Gastrocnemius medialis (tissue), 4 donors: ENCODE measurements at places on chromosomes 11 and 22.

GRCh38 chr22:24009227-24010017 is 1.7 kb upstream of the CABIN1 start:
- no peak for DNase-seq

- no peak for DNase-seq
Measured at GRCh38 chr11:6563667-6564066, 39.7 kb downstream of the RRP8 start.

GRCh38 chr11:134243913-134244312 is 9.2 kb downstream of the THYN1 start:
- no peak for DNase-seq

DNA sequence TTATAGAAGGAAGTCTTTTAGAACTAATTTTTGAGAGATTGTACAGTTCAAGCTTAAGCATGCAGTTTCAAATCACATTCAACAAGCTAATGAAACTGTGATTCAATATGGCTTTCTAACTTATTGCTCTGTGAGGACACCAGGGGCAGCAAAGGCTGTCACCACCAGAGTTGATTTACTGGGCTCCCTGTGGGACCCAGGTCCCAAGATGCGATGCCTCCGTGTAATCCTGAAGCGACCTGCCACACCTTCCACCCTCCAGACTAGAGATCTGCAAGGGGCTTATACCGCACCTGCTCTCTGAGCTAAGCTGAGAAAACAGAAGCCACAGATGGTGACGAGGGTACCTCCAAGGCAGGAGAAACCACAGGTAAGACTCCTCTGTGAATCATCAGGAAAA is 918 bp upstream of the OR51Q1 start:
- DNase-seq: no peak

DNA sequence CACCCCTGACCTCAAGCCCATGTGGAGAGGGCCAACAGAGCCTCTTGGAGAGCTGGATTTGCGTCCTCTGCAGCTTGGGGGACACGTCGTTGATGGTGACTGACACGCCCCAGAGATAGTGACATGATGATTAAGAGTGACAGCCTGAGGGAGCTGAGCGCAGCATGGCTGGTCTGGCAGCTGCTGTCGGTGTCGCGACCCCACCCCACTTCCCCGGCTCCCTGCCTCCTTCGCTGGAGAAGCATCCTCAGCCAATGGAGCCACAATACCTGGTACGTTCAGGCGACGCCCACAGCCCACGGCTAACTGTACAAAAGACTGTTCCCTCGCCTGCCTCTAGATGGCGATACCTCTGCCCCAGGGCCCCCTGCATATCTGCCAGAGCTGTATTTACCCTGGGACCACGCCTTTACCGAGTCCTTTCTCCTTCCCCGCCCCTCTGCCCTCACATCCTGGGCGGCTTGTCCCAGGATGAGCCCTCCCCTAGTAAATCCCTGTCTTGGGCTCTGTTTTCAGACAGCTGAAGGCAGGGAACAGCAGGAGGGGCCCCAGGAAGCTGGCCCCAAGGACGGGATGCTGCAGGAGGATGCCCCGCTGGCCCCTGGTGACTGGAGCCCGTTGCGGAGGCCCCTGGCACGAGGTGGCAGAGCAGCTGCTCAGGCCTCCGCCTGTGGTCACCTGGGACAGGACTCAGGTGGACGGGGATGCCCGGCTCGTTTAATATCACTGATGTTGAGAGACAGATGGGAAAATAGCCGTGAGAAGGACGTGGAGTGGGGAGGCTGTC is 90.6 kb downstream of the RPS6KA4 start:
- DNase-seq: no peak

DNA sequence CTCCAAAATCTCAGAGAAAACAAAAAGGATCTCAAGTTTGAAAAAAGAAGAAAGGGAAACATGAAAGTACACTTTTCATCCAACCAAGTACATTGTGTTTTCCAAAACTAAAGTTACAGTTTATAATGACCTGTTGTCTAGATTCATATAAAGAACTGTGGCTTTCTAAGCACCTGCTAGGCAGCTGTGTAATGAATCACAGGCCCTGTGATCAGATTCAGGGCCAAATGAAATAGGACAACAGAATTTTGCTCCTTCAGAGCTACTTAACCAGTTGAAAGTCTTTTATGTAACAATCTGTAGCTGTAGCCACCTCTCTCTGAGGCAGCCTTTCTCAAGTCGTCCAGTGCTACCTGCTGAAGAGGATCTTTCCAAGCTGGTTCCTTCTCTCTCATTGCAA is 960.0 kb upstream of the RAG2 start:
- no peak for DNase-seq

GRCh38 chr11:101291279-101291678 is 161.7 kb upstream of the PGR start:
- DNase-seq: no peak

DNA sequence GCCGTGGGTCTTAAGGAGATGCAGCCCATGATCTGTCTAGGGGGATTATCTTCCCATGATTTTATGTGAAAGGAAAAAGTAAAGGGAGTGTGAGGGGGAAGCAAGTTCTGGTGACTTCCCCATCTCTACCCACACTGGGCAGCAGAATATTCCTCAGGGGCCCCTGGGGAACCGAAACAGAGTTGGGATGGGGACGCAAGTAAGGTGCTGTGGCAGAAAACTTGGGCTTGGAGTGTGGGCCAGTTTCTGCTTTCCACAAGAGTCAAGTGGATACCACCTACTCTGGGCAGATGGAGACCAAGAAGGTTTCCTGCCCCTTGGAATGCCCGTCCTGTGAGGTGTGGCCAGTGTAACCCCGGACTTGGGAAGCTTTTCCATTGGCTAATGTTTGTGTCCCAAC is 64.4 kb downstream of the SGSM3 start:
- DNase-seq: no peak

DNA sequence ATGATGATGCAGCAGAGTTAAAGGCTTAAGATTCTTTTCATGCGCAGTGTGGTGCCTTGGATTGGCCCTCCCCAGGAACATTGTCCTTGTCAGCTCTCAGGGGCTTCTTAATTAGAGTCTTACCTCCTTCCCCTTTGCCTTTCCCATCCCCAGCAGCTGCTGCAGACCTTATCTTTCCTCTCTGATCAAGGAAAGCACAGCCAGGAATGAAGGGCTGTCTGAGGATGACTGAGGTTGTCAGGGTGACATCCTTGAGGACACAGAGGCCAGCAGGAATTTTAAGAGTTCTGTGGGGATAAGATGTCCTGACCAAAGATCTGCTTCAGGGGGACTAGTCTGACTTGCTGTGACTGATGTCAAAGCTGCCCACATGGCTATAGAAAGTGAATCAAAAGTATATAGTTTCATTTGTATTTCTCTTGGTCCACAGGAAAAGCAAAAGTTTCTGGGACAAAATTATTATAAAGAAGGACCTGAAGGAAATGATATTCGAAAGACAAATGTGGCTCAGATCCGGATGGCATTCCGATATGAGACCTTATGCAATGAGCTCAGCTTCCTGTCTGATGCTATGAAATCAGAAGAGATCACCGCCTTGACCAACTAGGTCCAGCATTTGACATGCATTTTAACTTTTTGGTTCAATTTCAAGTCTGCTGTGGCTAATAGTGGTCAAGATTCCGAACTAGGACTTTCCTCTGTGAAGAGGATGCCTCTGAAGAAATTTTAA is 35.5 kb downstream of the RNF141 start:
- DNase-seq: no peak

- DNase-seq: no peak
Measured at GRCh38 chr11:121566279-121567168, 113.8 kb upstream of the SORL1-AS1 start.

DNA sequence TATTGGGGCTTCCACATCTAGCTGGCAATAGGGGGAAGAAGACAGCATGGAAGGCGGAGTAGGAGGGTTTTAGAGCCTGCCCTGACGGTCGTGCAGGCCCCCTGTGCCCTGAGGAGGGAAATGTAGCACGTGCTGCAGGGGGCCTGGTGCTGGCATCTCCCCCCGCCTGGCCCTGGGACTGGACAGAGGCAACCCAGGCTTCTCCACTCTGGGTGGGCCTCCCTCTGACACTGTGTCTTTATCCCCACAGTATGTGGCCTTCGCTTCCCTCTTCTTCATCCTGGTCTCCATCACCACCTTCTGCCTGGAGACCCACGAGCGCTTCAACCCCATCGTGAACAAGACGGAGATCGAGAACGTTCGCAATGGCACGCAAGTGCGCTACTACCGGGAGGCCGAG is 36.8 kb downstream of the KCNC1 start:
- DNase-seq: no peak

GRCh38 chr11:10742460-10743208 is 8.4 kb upstream of the CTR9 start:
- no peak for DNase-seq

DNA sequence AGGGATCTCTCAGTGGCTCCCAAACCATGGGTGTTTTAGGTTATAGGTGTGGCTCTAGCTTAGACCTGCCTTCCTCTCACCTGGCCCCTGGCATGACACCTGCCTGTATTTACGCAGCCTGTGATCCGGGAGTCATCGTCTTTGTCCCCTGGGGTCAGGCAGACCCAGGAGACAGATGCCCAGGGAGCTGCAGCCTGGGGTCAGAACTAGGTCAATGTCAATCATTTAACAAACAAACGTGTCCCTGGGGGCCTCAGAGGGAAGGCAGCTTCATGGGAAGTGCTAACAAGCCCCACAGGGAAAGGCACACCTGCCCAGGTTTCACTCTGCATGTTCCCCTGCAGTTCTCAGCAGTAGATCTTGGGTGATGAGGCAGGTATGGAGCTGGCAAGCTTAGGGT is 12.0 kb downstream of the BACE1-AS start:
- no peak for DNase-seq

GRCh38 chr22:27654546-27655445 is 146.8 kb downstream of the MN1 start:
- peak; percentile 54 for DNase-seq

DNA sequence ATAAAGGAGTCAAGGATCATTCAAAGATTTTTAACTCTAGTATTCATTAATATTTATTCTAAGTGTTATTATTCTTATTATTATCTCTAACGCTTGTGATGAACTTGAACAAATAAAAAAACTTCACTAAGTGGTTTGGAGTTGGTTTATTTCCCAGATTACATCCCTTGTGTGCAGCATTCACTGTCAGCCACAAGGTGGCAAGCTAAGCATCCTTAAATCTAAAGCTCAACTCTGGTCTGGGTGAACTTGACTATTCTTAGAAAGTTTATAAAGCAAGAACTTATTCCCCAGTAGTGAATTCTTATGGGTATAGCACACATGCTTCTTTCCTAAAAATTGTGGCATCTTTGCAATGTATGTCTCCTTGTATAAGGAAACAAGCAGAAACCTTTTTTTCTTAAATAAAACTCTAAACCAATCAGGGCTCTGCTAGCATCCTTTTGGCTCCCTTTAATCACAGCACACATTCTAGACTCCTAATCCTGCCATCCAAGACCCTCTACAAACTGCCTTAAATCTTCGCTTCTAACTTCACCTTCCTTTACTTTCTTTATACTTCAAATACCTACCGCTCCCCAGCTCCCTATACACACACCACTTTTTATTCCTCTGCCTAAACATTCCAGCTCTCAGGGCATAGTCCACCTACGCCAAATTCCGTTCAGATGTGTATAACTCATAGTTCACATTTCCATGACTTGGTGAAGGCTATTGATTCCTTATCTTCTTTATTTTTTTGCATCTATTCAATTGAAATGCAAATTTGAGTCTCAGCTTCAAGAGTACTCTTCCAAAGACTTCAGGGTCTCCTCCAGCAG is 1068.8 kb downstream of the DLG2 start:
- DNase-seq: no peak

- DNase-seq: no peak
Measured at GRCh38 chr11:33618351-33618710, 82.3 kb downstream of the C11orf91 start.

DNA sequence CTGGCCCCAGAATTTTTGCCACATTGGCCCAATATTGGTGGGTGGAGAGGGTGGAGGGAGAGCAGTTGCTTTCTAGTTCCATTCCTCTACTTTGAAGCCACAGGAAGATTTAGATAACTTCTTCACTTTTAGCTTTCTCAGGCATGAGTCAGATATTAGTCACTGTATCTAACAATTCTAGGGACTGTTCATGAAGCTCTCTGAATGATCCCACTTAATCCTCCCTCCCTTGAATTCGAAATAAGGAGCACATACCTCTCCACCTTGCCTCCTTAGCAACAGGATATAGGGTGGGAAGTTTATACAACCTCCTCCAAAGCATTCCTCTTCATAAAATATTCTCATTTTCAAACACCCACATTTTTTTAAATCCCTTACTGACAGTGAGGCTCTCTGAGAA is 13.5 kb downstream of the FSHB start:
- DNase-seq: no peak

DNA sequence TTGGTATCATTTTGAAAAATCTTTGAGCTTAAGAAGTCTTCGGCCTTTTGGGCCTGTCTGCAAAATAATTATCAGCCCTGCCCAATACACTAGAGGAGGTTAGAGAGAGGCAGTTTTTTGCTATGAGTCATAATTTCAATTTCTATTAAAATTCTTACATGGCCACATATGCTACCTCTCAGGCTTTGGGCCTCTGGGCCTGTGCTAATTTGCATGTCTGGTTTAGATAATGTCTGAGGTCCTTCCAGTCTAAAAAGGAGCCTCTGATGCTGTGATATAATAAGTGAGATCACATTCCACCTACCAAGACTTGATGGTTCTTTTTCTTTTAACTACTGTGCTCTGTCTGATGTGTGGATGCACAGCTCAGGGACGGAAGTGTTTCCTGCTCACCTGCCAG is 70.8 kb downstream of the KCNJ1 start:
- DNase-seq: no peak

GRCh38 chr11:76071090-76071489 is 135.2 kb downstream of the WNT11 start:
- no peak for DNase-seq

GRCh38 chr11:87223816-87224215 is 186.1 kb downstream of the TMEM135 start:
- no peak for DNase-seq

GRCh38 chr11:125170001-125170509 is 5.5 kb downstream of the PKNOX2 start:
- no peak for DNase-seq

DNA sequence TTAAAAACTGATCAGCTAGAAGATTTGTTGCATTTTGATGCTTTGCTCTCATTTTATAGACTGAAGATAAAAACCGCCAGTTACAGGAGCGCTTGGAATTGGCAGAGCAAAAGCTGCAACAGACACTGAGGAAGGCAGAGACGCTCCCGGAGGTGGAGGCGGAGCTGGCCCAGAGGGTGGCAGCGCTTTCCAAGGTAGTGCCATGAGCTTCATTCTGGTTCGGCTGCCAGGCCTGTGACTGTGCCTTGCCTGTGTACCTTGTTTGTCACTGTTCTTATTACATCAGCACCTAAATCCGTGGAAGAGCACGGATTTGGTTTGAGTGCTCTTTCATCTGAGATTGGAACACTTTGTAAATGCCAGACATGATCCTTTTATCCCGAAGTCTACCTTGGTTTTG is 61.4 kb downstream of the PPFIA1 start:
- DNase-seq: no peak

DNA sequence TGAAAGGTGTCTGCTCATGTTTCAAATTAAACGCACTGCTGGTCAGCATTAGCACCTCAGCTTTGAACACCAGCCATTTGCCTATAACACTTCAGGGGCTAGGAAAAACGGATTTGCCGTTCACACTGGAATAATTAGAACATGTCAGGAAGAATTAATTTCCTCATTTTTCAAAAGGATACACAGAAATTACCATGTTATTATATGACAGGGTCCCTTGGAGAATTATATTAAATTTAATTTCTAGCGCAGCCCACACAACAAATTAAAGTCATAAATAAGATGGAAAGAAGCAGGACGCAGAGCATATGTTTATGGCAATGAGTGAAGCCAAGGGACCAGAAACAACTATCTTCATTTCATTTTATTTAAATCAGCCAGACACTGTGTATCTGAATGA is 83.8 kb upstream of the SOX6 start:
- no peak for DNase-seq

- no peak for DNase-seq
Measured at GRCh38 chr11:96126917-96127595, 203.1 kb upstream of the MTMR2 start.
